ENCODE measurements at places on chromosomes 7 and 10.

GRCh38 chr10:62924344-62924748, 108.2 kb upstream of the EGR2 start:
- DNase-seq, result no peak

DNA sequence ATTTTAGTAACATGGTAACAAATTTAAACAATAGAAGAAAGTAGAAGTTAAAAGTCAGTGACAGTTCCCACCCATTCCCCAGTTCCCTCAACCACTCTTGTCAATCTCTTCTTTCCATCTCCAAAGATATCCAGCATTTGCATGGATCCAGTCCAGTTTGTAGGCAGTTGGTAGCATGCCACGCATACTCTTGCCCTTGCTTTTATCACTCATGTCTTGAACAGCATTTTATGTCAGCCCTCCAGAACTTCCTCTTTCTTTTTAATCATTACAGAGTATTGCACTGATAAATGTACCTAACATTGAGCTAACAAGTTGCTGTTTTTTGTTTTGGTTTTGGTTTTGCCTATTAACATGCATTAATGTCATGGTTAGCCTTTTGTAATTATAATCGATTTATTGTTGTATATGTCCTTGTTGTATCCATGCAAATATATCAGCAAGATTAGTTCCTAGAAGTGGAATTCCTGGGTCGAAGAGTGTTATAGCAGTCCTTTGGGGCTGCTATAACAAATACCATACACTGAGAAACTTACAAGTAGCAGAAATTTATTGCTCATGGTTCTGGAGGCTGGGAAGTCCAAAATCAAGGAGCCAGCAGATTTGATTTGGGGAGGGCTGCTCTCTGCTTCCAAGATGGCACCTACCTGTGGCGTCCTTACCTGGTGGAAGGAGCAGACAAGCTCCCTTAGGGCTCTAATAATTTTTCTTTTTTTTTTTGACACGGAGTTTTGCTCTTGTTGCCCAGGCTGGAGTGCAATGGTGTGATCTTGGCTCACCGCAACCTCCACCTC, 25.7 kb downstream of the CHST3 start:
- DNase-seq, result no peak

GRCh38 chr7:55477781-55478374, 94.4 kb downstream of the VOPP1 start:
- DNase-seq, result no peak

DNA sequence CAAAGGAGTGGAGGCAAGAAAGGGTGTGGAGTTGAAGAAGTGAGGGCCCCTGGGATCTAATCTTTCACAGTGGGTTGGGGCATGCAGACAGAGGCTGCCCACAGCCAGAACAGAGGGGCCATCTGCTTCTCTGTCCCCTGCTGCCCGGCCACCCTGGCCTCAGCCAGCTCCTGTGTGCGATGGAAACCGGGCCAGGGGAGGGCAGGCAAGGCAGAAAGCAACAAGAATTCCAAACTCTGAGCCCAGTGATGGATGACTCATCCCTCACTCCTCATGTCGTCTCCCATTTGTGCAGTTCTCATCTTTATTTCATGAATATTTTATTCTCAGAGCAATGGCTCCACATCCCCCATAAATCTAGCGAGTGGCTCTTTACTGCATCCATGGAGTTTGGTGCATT, 757.1 kb downstream of the GRID1 start:
- no peak for DNase-seq

DNA sequence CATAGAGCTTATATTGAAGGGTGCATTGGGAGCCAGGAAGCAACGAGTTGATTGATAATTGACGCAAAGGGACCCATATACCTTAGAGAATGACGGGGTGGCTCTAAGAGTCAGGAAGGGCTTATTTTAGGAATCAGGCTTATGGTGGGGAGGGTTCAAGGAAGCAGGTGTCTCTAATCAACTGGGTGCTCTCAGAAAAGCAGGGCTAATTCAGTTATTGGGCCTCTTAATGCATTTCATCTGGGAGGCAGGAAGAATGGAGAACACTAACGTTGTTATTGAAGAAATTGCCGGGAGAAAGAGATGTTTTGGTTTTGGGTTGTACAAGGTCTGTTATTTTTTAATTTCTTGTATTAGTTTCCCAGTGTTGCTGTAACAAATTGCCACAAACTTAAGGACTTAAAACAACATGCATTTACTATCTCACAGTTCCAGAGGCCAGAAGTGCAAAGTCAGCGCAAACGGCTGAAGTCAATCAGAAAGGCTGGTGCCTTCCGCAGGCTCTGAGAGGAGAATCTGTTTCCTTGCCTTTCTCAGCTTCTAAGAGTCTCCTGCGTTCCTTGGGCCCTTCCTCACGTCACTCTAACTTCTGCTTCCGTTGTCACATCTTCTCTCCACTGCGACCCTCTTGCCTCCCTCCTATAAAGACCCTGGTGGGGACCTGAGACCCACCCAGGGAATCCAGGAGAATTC, 328.4 kb upstream of the C7orf33 start:
- no peak for DNase-seq

Measured in activated gamma-delta T cell treated with Interleukin-2 at 50 U/mL for 16 hours (primary cell).